Cardiac septum (tissue), 1 donor: ENCODE measurements at places on chromosomes 5 and 9.

GRCh38 chr5:88875341-88876234 is 7.4 kb downstream of the MEF2C start:
- DNase-seq, result no peak

GRCh38 chr9:93645149-93645889 is 68.9 kb downstream of the PHF2 start:
- peak; percentile 69 for DNase-seq

GRCh38 chr5:96125231-96125891 is 163.7 kb upstream of the ELL2 start:
- DNase-seq, result no peak

DNA sequence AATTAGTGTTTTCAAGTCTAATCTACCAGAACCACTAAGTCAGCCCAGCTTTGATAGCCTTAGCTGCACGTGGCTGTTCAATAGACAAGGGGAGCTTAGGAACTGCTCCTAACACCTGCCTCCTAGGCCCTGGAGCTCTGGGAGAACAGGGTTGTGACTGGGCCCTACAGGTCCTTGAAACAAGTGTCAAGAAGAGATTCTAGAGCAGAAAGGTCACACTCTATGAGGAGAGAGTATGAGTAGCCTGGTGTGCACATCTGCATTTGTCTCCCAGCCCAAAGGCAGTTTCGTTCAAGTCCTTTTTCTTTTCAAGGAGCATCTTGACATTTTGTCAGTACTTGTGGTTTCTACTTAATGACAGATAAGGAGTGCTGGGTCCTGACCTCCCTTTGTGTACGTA is 206.1 kb downstream of the PRELID2 start:
- no peak for DNase-seq

DNA sequence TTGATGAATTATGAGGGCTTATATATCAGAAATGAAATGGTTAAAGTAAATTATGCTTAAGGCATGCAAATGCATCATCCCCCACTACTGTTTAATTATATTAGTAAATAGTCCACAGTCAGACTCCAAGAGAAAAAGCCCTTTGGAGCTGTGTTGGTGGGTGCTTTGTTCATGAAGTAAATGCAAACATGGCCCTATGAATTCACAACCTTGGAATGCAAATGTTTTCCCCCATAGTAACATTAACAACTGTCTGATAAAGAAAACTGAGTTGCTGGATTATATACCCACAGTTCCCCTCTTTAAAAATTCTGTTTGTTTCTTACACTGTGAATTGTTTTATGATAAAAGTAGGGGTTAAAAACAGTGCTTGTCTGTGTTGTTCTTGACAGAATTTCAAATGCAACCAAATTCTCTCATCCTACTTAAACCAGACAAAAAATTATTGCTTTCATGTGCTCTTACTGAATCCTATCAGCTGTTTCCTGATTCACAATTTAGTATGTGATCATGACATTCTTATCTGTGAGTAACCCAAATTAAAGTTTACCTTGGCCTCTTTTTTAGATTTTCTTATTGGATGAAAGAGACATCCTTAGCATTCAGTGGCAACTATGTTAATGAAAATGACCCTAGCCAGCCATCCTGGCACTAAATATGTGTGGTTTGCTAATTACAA is 48.5 kb upstream of the SNCAIP start:
- DNase-seq, result no peak

- DNase-seq, result no peak
Observed at GRCh38 chr9:27497883-27498417, 26.1 kb upstream of the IFNK start.

DNA sequence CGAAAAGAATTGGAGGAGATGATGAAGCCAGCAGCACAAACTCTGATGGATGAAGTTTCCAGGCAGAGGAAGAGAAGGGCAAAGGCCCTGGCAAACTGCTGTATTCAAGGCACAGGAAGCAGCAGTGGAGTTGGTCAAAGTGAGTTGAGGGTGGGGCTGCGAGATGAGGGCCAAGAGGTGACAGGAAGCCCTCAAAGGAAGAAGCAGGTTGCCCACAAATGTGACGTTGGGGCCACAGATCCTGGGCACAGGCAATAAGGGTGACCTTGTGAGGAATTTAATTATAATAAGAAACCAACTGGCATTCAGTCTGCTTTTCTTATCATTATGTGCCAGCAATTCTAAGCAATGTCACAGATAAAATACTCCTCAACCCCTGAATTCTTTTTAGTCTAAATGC is 261.8 kb downstream of the CTNND2 start:
- no peak for DNase-seq

- DNase-seq, result no peak
Observed at GRCh38 chr5:149618581-149619248, 37.4 kb downstream of the ARHGEF37 start.

DNA sequence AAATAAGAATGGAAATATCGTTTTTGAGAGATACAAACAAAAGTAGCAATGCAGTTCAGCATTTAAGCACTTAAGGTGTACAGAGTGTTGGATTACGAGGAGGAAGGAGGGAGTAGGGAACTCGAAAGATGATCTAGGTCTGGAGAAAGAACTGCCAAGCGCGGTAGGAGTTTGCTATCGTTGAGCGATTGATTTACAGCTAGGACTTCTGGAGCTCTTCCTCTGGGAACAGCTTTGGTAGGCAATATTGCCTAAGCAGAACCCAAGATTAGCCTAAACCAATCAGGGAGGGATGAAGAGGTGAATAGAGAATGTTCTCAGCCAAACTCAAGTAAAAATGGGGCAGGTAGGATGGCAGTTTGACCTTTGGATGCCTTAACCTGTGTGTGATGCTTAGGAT is 965 bp downstream of the CLTA start:
- DNase-seq, result no peak

DNA sequence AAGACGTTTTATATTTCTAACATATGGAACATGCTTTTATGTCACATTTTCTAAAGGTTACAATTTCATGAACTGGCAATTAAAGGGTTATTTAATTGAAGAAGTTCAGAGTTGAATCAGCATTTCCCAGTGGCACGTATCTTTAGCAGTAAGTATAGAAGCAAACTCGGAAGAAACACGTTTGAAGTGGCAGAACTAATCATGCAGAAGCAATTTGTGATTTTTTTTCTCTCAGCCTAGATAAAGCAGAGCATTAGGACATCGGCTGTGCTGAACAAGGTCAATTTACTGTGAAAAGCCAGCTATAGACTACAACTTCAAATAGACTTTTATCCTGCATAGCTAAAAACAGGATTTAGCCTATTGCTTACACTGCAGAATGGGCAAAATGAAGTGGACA is 104.7 kb downstream of the ISL1 start:
- no peak for DNase-seq

DNA sequence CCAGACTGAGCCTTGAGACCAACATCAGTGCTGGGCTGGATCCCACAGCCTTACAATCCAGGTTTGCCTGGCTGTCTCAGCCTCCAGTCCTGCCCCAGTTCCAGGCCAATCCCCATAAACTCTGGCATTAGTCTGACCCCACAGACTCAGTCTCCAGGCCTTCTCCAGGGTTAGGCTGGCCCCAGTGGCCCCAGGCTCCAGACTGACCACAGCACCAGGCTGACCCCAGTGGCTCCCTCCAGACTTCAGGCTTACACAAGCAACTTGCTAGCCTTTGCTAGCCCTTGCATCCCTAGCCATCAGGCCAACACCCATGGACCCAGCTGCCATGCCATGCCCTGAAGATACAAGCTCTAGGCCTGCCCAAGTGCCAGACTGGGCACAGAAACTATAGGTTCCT is 1326.0 kb upstream of the C9orf72 start:
- DNase-seq, result no peak

DNA sequence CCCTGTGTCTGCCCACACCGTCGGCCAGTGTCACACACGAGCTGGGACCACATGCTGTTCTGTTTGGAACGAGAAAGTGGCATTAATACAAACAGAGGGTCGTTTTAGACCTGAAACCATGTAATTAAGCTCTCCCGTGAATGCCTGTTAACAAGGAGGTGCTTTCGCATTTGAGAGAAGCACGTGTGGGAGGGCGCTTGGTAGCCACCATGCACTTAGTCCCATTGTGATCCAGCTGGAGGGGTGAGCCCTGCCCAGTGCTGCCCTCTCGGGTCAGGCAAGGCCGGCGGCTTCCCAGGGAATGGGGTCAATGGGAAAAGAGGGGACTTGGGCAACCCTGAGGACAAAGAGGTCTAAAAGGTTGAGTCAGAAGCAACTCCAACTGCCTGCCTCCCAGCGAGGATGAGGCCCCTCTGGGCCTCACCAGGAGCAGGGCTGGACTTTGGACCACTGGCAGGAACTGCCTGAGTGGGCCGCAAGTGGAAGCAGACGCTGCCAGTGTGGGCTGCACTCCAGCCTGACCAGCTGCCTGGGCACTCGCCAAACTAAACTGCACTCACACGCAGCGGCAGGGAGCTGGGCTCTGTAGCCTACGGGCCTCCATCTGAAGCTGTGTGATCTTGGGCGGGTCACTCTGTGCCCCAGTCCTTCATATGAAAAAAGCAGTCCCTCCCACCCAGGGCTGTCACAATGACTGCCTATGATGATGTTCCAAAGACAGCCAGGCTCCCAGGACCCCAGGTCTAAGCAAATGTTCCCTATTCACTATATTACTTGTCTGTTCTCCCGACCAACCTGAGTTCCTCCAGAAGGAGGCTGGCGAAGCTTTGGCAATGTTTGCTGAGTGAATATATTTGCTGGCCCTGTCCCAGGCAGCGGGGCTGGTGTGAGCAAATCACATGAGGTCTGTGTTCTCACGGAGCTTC is 195.7 kb downstream of the CDK5RAP2 start:
- peak; percentile 62 for DNase-seq

GRCh38 chr9:130214776-130215340 is 42.7 kb downstream of the NCS1 start:
- no peak for DNase-seq

- no peak for DNase-seq
Observed at GRCh38 chr5:165188556-165189175, 1683.2 kb downstream of the MAT2B start.

DNA sequence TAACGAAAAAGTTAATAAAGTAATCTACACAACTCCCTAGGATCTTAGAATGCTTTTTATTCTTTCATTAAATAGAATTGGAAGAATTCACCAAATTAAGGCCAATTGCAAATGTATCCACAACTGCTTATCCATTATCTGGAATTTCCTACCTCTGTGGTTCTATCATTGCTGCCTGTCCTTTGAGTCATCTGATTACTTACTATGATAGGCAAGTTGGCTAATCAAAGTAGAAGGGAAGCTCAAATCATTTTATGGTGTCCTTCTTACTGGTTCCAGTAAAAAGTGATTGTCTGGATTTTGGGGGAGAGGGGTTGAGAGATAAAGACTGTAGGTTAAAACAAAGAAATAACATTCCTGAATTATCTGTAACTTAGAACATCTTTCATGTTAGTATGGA is 161.4 kb upstream of the GNA14 start:
- no peak for DNase-seq

GRCh38 chr5:111143910-111144309 is 51.8 kb downstream of the WDR36 start:
- no peak for DNase-seq

DNA sequence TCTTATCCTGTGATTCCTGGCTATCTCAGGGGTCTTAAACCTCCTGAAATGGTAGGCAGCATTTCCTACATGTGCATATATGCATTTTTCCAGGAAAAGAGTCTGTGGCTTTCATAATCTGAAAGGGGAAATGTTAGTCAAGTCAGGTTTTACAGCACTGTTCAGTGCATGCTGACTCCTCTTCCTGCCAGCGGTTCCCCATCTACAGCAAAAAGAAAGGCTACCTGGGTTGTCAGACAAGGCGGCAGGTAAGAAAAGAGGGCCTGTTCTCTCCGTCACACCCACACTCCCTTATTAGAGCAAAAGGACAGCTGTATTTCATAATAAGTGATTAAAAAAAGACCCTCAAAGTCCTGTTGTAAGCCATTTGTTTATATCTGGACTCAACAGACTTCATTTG is 4.3 kb upstream of the SPATA6L start:
- DNase-seq, result no peak

GRCh38 chr5:12114075-12114474 is 209.8 kb upstream of the CTNND2 start:
- no peak for DNase-seq

DNA sequence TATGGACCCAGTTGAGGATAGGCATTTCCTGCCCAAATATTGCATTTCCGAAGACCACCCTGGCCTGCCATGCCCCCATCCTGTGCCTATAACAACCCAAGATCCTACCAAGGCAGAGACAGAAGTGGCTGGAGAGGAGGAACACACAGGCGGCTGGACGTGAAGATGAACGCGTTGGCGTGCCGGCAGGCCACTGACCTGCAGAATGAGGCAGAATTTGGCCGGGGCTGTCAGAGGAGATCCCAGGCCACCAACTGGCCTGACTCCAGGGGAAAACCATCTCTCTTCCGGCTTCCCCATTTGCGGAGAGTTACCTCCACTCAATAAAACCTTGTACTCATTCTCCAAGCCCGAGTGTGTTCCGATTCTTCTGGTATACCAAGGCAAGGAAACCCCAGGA is 1507.5 kb downstream of the EFNA5 start:
- DNase-seq, result no peak

DNA sequence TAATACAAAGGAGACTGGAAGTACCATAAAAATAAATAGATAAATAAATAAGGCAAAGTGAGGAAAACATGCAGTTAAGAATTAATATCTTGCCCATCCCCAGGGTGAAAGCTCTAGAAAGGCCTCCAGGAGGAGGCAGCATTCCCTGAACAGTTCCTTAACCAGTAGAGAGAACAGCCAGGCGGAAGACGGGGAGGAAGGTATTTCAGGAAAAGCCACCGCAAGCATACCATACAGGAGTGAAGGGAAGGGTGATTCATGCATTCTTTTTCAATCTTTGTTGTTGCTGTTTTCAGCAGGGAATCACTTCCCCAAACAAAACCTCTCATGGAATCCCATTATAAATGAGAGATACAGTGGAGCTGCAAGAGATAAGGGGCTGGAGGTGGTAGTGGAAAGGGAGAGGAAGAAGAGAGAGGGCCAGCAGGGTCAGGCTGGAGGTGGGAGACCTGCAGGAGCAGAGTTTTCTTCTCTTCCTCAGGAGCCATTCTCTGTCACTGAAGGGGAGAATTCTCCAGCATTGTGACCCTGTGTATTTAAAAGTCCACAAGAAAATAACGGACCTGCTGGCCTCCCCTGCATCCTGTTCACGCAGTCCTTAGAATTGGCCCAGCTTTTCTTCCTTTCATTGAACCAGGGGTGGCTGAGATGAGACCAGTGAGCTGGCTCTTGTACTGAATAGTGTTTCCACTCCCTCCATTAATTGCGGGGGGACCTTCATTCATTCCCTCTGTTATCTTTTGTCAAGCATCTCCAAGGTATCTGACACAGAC is 255.9 kb downstream of the FAM114A2 start:
- no peak for DNase-seq
